ENCODE measurements at places on chromosomes 4 and X.
A peak's percentile ranks its signal among the peaks of the same experiment; 100 is the strongest.

GRCh38 chr4:19888587-19888986, 363.1 kb upstream of the SLIT2 start:
- DNase-seq = no peak

- no peak for DNase-seq
Observed at GRCh38 chr4:187451776-187452175, 543.8 kb upstream of the ZFP42 start.

DNA sequence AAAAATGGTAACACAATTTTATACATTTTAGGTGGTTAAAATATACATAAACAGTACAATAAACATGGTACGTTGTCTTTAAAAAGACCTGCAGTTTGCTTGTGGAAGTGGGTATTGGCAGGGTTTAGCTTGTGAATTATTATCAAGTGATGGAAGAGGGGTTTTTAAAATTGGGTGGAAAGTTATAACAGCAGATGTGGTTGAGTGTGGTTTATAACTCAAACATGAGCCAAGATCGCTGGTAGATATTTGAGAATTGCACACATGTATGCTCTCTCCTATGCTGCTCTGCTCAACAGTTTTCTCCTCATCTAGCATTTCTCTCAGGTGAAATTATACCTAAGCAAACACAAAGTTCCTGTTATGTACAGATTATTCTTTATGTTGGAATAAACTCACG, 14.0 kb downstream of the EPGN start:
- DNase-seq = no peak

- DNase-seq = peak; percentile 72
Observed at GRCh38 chr4:101419336-101420135, 72.2 kb upstream of the PPP3CA start.

DNA sequence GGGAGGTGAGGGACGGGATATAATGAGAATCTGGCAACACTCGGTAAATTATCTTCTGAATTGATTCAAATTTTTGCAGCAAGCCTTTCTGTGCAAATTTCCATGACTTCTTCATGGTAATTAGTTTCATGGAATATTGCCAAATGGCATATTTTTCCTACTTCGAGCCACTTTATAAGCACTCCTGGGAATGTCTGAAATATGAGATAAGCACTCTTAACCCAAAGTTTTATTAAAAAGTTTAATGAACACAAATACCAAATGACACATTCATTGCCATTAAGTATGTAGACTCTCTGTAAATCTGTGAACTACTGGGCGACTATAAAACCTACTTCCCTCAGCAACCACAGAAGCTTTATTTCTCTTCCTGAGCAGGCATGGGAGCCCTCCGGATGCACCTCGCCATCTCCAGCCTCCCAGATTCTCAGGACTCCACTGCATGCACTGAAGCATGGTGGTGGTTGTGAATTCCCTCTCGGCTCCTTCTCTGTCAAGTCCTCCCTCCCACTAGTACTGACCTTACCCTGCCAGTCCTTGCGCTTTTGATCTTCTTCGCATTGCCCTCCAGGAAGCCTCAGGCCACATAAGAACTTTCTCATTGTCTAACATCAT, 154.4 kb upstream of the RPL34 start:
- DNase-seq = no peak

- no peak for DNase-seq
Observed at GRCh38 chrX:151680805-151681204, 14.5 kb upstream of the PRRG3 start.

DNA sequence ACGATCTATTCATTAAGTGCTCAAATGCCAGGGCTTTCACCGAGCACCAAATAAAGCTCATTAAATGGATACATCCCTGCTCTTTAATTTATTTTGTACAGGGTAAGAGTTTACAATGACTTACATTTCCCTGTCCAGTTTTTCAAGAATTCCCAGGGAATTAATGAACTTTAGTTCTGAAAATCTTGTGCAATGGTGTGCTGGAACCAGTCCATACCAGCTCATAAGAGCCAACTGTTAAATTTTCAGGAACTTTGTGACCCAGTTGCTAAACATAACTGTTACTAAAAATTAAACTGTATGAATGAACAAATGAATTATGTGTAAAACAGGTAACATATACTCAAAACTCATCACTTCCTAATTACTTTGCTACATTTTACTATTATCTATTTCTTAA, 191.7 kb upstream of the RASGEF1B start:
- DNase-seq = no peak

GRCh38 chr4:2734612-2735011, 21.5 kb downstream of the TNIP2 start:
- DNase-seq = no peak

GRCh38 chr4:68250151-68250930, 4.8 kb upstream of the TMPRSS11B start:
- DNase-seq = no peak

DNA sequence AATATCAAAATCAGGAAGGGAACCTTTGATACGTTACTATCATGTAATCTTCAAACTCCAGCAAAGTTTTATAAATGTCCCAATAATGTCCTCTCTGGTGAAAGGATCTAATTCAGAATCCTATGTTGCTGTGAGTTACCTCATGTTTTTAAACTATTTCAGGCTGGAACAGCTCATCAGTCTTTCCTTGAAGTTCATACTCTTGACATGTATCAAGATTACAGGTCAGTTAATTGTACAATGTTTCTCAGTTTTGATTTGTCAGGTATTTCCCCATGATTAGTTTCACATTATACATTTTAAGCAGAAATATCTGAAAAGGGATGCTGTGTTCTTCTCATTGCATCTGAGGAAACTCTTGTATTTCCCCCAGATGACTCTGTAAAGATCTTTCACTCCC, 136.5 kb upstream of the HS3ST1 start:
- no peak for DNase-seq

GRCh38 chrX:87425618-87426017, 92.0 kb upstream of the KLHL4 start:
- no peak for DNase-seq

DNA sequence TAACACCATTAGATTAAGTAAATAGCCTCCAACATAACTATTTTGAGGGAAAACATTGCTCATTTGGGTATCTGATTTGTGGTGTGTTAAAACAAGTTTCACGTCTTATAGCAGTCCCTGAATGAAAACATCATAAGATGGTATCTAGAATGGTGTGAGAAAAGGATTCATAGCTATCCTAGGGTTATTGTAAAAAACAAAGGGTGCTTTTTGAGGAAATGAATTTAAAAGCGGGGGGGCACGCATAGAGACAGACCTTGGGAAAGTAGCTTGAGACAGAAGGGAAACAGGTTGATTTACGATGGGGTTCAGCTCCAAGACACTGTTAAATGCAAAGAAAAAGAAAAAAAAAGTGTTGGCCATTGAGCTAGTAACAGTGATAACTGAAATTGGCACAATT, 768 bp upstream of the CXCL10 start:
- no peak for DNase-seq

DNA sequence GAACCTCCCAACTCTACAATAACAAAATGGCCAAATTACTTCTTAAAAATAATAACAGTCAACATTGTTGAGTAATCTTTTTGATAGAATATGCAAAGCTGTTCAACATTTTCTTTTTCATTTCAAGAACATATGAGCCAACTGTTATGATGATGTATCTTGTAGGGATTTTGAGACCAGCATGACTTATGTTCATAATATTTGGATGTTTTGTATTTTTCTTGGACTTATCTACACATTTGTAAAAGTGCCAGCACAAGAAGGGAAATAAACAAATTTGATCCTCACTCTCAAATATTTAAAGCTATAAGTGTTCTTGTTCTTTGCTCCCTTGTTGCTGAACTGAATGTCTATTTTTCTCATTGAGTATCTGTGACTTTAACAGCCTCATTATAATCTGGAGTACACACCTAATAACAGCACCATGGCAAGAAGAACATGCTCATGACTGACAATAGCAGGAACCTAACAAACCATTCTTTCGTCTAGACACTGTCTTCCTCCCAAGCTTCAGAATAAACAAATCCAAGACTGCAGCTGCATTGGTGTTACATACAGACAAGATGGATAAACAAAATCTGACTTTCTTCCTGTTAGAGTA, 1049.7 kb downstream of the FAT4 start:
- DNase-seq = no peak

- DNase-seq = no peak
Observed at GRCh38 chr4:146243141-146243882, 29.0 kb downstream of the REELD1 start.

DNA sequence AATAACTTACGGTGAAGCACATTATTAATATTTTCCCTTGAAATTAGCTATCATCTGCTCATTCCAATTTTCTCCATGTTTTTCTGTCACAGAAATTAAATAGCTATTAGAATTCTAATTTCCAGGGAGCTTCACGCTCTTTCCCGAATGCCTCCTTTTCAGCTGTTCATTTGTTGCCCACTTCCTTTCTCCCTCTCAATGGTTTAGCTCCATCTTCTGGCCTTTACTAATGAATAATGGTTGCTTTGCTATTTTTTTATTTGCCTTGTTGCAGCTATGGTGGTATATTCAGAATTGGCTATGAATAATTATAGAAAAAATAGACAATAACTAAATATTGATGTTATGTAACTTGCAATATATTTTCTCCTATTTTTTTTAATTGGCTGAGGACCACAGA, 70.5 kb downstream of the GRIA2 start:
- DNase-seq = no peak

- no peak for DNase-seq
Observed at GRCh38 chrX:100731441-100732281, at the start of gene SYTL4. Gene SYTL4 (minus strand): TSS chrX:100732121. CDS start chrX:100702037, 30,084 bp downstream.

DNA sequence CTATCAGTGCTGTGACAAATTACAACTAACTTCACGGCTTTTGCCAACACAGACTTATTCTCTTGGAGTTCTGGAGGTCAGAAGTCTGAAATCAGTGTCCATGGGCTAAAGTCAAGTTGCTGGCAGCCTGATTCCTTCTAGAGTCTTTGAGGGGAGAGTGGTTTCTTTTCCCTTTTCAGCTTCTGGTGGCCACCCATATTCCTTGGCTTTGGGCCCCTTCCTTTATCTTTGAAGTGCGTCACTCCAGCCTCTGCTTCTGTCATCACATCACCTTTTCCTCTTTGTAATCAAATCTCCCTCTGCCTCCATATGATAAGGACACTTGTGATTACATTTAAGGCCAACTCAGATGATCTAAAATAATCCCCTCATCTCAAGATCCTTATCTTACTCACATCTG, 9.0 kb downstream of the FAM114A1 start:
- DNase-seq = no peak

- peak; percentile 49 for DNase-seq
Observed at GRCh38 chr4:115090483-115091075, 22.8 kb downstream of the NDST4 start.

- DNase-seq = peak; percentile 69
Observed at GRCh38 chrX:8726031-8726652, 5.8 kb downstream of the ANOS1 start.

GRCh38 chr4:154312246-154312645, 179.4 kb downstream of the DCHS2 start:
- no peak for DNase-seq

DNA sequence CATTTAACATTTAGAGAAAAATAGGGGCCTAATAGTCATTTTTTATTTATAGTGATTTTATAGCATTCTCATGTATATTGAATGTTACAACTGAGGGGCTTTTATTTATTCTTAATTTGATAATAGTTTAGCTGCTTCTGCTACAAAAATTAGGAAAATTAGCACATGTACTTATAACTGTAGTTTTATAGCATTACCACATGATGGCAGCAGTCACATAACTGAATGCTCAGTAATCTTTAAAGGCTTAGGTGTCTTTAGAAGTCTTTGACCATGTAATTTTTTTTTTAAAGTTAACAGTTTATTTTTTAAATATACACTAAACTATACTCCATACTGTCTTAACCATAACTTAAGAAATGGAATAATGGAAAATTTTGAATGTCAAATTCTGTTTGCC, 136.6 kb downstream of the STAG2 start:
- peak; percentile 29 for DNase-seq

- DNase-seq = no peak
Observed at GRCh38 chr4:169293343-169294176, 22.8 kb upstream of the SH3RF1 start.

GRCh38 chr4:5662555-5662954, 45.8 kb downstream of the EVC2 start:
- no peak for DNase-seq

DNA sequence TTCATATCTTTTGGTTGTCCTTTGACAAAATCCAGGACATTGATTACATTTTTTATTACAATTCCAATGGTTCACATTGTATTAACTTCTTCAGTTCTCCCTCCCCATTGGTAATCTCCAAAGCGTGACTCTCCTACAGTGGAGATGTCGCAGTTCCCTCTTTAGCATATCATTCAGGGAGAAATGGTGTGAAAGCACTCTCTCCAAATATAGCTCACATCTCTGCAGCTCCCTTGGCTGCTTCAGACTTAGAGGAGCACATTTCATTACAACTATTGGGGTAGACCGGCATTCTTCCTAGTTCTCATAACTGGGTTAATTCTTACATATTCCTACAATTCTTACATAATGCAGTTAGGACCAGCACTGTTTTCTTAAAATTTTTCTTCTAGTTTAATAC, 25.3 kb downstream of the RNF150 start:
- no peak for DNase-seq

DNA sequence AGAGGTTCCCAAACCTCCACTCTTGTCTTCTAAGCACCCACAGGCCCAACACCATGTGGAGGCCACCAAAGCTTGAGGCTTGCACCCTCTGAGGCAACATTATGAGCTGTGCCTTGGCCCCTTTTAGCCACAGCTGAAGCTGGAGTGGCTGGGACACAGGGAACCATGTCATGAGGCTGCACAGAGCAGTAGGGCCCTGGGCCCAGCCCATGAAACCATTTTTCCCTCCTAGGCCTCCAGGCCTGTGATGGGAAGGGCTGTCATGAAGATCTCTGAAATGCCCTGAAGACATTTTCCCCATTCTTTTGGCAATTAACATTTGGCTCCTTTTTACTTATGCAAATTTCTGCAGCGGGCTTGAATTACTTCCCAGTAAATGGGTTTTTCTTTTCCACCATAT, 14.8 kb downstream of the RBMXL3 start:
- DNase-seq = no peak

DNA sequence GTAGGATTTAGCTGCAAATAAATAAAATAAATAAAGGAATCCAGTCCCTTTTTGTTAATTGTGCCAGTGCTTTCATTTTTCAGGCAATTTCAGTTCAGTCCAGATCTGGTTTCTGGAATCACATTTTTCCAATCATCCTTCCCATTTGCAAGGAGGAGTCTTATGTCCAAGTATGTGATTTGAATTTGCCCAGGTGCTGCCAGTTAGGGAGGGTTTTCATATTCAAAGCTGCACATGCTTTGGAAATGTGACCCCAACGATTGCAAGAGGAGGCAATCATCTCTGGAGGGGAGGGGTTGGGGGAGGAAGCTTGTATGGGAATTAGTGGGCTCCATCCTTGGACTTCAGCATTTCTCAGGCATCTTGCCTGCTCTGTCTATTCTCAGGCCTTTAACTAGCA, 4.4 kb downstream of the PLAC1 start:
- no peak for DNase-seq

GRCh38 chr4:16225863-16226815, at the start of gene TAPT1:
Gene TAPT1 (minus strand): TSS chr4:16226471. CDS start chr4:16226457, 14 bp downstream.
- DNase-seq = no peak

GRCh38 chrX:11678158-11678557, 12.4 kb upstream of the ARHGAP6 start:
- no peak for DNase-seq

- DNase-seq = no peak
Observed at GRCh38 chr4:100278567-100278966, 88.3 kb upstream of the DDIT4L start.
